ENCODE measurements at places on chromosomes 7 and 10.

GRCh38 chr7:79361214-79361613, 92.3 kb downstream of the MAGI2 start:
- DNase-seq = no peak

DNA sequence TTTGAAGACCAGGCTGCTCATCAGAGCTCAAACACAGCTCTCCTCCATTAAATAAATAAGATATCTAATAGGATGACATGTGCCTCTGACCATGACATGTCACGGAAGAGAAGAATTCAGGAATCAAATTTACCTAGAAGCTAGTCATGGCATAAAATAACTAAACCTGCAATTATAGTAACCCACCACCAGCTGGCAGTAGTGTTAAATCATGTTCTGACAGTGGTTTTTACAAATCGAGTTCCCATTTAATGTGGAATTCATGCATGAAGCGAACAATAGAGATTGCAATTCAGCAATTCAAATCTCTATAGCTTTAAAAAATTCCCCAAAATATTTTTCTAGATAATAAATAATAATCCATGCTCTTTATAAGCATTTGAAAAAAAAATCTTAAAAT, 74.6 kb upstream of the IKZF1 start:
- DNase-seq = no peak

GRCh38 chr7:142598297-142598696, 151.0 kb upstream of the PRSS1 start:
- DNase-seq = no peak

GRCh38 chr7:149732111-149732561, 41.3 kb downstream of the ZNF467 start:
- no peak for DNase-seq

- DNase-seq = no peak
Observed at GRCh38 chr10:43039624-43040481, 37.0 kb upstream of the RET start.

GRCh38 chr10:50416881-50417280, 165.6 kb upstream of the ASAH2 start:
- no peak for DNase-seq

DNA sequence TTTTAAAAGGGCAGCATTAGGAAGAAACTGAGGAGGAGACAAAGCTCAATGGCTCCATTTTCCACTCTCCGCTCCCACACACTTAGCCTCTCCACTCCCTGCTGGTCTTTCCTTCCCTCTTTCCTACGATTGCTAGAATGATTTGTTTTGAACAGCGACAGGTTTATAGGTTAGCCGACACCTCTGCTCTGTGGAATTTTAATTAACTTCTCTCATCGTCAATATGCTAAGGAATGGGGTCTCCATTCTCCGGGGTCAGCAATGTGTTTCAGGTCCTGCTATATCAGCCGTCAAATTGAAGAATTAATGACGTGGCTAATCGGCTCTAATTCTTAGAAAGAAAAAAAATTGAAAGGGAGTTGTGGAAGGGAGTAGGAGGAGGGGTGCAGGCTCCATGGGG, 28.9 kb downstream of the FBXW4 start:
- DNase-seq = no peak

GRCh38 chr10:107284187-107284586, 119.7 kb upstream of the SORCS1 start:
- no peak for DNase-seq

GRCh38 chr7:14420768-14421167, 431.3 kb upstream of the ETV1 start:
- no peak for DNase-seq
